CD4-positive, alpha-beta memory T cell (primary cell): ENCODE measurements at places on chromosomes 3 and 15.
A peak's percentile ranks its signal among the peaks of the same experiment; 100 is the strongest.

DNA sequence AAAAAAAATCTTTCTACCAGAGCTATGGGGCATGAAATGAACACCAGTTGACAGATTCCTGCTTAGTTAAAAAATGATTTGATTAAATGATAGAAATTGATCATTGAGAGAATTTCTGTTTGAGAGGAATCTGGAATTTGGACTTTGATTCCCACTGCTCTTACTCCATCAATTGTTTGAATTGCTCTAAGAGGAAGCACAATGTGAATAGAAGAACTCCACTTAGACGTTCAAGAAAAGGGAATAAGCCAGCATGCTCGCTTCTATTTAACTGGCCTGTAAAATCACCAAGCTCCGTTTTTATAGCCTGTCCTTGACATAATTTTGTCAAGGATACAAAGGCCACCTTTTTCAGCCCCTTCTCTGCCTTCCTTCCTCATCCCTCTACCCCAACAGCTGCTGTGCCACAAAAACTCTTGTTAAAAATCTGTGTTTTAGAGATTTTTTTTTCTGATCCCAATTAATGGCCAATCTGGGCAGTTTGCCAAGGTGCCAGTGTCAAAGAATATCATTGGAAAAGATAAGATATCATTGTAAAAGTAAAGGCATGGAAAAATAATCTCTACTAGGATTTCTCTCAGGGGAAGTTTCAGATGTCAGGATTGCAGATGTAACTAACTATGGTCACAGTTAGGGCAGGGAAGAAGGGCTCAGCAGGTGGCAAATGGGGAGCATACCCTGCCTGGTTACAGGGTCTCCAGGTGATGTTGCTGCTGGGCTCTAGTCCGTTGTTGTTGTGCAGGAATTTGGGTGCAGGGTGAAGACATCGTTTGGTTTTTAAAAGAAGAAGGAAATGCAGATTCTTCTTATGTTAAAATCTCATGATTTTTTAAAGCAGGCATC lies 301.8 kb upstream of the PDZRN3 start:
- no peak for DNase-seq

DNA sequence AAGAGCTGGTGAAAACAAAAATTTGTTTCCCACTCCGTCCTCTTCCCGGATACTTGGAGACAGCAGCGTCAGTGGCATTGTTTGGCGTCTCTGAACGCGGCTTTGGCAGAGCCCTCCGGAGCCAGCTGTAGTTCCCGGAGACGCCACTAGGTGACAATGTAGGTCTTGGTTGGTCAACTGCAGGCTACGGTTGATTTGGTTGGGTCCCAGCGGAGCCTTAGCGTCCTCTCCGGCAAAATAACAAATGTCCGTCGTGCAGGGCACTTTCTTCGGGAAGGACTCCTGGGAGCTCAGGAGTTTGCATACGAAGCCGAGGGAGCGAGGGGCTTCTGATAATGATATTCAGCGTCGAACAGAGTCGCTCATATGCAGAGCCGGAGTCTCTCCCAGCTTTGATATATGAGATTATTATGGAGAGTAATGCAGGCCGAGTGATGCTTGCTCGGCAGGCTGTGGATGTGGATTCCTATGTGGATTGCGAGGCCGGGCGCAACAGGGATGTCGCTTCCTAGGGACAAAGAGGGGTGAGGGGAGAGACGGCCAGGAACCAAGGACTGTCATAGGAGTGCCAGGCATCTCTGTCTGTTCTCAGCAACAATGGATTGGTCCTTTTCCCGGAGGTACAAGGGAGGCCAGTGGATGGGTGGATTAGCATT lies 74.8 kb downstream of the IL20RB start:
- DNase-seq = peak; percentile 67

- no peak for DNase-seq
Measured at GRCh38 chr3:8778475-8778874, 9.1 kb upstream of the OXTR start.

DNA sequence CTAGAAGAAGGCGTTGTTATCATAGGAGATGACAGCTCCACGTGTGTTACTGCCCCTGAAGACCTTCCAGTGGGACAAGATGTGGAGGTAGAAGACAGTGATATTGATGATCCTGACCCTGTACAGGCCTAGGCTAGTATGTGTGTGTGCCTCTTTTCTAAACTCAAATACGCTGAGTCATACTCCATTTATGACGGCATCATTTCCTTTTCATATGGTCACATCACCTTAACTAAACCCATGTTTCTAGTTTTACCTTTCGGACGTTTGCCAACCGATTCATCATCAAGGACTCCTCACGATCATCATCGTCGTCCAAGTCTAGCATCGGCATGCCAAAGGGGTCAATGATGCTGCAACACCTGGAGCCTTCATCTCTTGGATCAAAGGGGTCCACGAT lies 149.0 kb downstream of the CBLB start:
- DNase-seq = no peak

- no peak for DNase-seq
Measured at GRCh38 chr3:23096041-23096440, 107.1 kb upstream of the UBE2E2 start.

DNA sequence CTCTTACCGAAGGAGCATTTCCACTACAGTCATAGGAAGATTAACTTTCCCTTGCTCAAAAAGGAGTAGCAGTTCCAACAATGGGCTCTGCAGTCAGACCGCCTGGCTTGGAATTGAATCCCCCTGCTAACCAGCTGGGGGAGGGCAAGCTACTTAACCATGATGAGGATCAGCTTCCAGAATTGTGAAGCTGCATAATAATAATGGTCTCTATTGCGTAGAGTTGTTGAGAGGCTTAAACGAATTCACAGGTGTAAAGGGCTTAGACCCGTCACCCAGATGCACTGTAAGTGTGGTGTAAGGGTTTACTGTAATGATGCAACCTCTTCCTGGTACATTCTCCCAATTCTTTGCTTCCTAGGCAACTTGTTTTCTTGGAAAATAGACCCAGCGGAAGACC lies 185.2 kb upstream of the RGMA start:
- no peak for DNase-seq
